Right renal cortex interstitium (tissue), 3 donors: ENCODE measurements at places on chromosomes 7 and 10.
A peak's percentile ranks its signal among the peaks of the same experiment; 100 is the strongest.

DNA sequence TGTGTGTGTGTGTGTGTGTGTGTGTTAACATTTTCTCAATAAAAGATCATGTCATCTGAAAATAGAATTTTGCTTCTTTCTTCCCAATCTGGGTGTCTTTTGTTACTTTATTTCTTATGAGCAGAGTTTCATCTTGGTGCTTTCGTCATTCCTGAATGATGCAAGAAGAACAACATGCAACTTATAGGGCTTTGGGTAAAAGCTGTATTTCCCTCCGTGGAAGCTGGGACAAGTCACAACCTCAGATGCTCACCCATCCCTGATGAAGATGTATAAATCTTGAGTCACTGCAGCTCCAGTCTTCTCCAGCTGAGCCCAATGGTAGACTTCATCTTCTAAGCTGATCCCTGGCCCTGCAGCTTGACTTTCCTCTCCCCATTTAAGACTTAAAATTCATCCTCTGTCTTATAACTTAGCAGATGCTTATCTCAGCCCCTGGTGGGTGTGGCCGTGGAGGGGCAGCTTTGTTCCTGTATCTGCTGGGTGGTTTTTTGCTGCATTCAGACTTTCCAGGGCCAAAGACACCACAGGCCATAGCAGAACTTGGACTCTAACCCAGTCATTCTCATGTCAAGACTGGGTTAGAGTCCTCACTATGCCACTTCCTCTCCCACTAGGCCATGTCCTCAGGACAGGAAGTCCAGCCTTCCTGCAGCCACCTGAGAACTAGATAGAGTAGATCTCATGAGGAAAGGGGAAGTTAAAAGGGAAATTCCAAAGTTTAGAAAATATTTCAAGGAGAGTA is 356.4 kb downstream of the TNS3 start:
- no peak for DNase-seq

GRCh38 chr7:70372768-70373515 is 759.0 kb upstream of the GALNT17 start:
- peak; percentile 67 for DNase-seq

DNA sequence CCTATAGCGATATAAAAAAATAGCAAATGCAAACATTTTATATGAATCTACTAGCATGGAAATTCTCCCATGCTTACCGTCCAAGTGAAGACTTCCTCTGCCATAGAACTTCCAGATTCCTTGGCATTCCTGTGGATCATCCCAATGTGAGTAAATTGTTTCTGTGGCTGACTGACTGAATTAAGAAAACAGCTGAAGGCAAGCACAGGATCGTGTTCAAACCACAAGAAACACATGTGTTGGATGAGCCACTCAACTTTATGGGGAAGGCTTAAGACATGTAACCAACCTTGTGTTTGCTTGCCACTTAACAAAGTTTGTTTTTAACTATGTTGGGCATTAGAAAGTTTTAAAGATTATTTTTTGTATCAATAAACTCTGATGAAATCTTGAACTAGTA is 2.6 kb upstream of the MYPN start:
- no peak for DNase-seq

DNA sequence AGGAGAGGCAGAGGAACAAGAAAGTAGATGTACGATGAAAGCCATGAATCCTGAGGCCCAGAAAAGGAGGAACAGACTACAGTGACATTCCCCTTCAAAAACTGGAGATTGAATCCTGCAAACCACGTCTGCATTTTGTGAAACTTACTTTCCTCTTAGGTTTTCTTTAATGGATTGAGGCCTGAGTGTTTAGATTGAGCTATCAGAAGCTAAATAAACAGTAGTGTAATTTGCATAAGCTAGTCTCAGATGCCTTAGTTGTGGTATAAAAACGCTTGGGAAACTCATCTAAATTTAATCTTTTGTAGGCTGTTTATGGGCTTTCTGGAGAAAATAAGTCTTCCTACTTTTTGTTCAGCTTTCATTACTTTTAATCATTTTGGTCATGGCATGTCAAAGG is 94.8 kb upstream of the HDAC9 start:
- DNase-seq, result no peak

DNA sequence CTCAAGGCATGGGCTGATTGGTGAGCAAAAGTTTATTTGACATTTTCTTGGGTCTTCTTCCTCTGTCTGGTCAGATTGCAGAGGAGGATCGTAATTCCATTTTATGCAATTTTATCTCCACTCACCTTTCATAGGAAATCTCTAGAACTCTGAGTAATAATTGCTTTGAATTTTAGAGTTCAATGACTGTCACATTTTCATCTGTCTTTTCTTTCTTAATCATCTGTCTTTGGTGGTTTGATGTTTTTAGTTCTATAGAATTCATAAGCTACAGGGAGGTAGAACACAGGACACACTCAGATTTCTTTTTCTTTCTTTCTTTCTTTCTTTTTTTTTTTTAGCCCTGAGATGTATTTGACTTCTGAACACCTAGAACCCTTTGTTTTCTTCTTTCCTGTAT is 11.6 kb downstream of the GATA3 start:
- DNase-seq, result no peak

DNA sequence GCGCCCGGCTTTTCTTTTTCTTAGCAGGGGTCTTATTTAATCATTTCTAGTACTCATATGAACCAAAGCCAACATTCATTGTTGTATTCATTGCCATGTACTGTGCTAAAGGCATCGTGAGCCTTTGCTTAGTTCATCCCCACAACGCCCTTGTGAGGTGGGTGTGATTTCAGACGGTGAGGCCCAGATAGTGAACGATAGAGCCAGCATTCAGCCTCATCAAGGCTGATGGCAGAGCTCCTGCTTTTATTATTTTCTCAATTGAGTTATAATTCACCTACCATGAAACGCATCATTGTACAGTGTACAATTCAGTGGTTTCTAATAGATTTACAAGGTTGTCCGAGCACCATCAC is 50.1 kb downstream of the HK1 start:
- no peak for DNase-seq

GRCh38 chr7:72539702-72540101 is 127.6 kb upstream of the CALN1 start:
- no peak for DNase-seq

GRCh38 chr7:69567800-69568199 is 30.5 kb upstream of the AUTS2 start:
- DNase-seq, result no peak

DNA sequence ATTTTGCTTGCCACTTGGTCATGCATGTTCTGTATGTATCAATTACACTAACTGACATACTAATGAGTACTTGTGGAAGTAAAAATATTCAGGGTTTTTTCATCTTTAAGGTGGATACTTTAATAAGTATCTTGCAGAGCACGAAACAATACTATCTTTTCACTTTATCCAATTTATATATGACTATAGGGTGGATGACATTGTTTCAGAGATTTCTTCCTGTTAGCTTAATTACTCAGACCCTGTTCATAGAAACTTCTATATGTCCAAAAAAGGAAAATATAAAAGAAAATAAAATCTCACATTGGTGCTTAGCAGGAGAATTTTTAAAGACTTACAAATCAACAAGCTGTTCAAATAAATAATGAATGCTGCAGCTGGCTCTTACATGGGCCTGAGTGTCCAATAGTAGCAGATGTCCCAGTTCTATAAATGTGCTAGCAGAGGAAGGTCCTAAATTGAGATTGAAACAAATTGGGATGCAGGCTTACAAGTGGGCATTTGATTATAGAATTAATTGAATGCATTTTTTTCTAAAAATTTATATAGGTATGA is 91.5 kb upstream of the THSD7A start:
- DNase-seq, result no peak

GRCh38 chr7:150937848-150938561 is 40.1 kb downstream of the KCNH2 start:
- DNase-seq, result no peak

GRCh38 chr7:103928581-103928980 is 60.9 kb downstream of the RELN start:
- no peak for DNase-seq

DNA sequence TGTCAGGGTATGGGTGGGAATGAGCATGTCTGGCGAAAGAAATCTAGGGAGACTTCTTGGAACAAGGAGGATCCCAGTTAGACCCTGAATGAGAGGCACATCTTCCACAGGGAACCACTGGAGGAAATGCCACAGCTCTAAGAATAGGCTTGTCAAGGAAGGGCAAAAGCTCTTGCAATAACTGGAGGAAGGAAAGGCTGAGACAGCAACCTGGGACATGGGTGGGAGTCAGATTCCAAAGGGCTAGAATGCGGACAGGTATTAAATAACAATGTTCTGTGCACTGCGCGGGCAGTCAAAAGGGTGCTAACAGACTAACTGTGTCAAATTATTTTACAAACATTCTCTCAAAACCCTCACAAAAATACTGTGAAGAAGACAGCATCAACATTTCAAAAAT is 4.5 kb downstream of the NUDCD3 start:
- DNase-seq, result no peak

DNA sequence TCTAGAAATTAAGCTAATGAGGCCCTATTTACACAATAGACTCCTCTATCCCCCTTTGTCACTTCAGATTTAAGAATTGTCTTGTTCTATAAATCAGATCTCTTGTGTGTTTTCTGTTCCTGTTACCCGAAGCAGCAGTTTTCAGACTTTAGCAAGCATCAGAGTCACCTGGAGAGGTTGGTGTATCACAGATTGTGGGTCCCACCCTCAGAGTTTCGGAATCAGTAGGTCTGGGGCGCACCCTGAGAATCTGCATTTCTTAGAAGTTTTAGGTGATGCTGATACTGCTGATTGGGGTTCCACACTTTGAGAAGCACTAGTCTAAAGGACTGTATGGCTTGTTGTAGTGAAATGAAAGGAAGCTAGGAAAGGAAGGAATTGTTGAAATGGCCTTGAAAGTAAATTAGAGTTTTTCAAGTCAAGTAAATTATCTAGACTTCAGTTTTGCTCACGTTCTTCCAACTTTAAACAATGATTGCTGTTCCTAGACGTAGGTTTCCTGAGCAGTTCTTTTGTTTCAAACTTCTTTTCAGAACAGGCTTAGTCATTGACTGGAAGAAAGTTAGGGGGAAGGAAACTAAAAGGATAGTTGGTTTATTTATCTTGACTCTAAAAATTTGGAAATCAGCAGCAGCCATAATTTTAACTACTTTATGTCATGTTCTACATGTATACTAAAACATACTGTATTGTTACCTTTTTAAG is 15.7 kb downstream of the BPGM start:
- no peak for DNase-seq

DNA sequence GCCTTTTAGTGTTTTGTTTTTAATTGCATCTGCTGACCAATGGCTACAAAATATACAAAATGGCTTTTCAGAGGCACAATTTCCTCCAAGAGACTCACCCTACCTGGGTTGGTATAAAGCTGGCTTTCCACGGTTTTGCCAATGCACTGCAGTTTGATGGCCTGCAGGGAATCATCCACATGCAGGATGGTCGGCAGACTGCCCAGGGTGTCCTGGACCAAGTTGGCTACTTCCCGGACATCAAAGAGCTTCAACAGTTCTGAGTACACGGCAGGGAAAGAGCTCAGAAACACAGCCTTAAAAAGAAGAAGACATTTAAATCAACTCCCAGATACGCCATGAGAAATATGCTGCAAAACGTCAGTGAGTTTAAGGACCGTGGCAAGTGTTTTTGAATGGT is 301.0 kb upstream of the IMMP2L start:
- no peak for DNase-seq

GRCh38 chr10:103750836-103751235 is 104.5 kb downstream of the SH3PXD2A start:
- no peak for DNase-seq

DNA sequence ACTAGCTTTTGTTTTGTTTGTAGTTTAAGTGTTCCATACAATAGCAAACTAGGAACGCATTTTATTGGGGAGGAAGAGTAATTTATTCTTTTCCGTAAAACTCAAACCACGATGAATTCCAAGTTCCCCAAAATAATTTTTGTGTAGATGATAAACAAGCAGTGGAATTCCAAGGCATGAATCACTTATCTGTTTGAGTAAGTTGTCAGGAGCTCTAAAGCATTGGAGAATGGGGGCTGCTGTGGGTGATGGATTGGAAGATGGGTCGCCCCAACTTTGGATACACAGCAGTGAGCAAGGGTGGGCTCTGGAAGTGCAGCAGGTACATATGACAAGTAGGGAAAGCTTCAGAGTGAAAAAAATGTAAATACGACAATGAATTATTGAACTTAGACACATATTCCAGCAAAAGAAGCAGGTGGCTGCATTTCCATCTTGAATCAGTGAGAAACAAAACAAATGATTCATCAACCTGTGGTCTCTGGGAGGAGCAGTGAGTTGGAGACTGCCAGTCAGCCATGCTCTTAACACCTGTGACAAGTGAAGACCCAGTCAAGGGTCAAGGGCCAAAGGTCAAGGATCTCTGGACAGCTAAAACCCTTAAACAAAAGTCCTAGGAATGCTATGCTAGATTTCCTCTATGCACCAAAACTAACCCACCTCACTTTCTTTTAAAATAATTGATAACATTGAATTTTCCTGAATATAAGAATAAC is 34.2 kb upstream of the ADRB1 start:
- no peak for DNase-seq

- DNase-seq, result no peak
Observed at GRCh38 chr7:3552499-3552898, 251.4 kb downstream of the SDK1 start.

- DNase-seq, result no peak
Observed at GRCh38 chr7:91264924-91265681, 870 bp downstream of the FZD1 start.

- DNase-seq, result no peak
Observed at GRCh38 chr7:18916826-18917225, 200.6 kb downstream of the TWIST1 start.

DNA sequence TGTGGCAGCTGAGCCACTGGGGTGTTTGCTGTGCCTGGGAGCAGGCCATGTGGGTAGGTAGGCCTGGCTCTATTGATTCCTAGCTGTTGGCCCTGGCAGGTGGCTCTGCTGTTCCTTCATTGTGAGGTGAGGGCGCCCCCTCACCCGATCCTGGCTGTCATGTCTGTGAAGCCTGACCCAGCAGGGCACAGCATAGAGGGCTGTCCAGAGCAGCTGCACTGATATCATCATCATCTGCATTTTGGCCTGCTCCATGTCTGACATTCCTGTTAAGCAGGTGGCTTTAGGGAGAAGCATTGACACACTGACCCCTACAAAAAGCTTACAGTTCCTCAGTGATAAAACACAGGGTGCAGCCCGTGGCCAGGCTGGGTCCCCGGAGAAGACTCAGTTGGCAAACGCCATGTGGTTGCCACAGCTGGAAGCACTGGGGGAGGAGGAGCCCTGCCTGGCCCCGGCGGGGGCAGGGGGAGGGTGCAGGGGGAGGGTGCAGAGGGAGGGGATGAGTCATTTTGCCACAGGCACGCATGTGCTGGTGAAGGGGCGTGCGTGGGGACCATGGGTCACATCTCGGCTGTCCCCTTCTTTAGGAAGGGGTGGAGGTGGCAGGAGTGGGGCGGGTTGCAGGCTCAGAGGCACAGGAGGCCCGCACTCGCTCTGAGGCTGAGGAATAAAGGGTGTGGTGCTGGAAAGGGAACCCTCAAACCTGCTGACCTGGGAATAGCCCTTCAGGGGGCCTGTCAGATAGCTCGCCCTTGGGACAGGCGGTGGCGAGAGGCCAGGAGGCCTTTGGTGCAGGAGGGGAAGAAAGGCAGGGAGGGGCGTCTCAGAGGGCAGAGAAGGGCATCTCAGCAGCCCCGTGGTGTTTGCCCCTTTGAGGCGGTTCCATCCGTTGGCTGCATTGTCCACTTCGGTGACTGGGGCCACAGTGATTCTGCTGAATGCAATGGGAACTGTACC is 31.6 kb downstream of the IKZF1 start:
- DNase-seq, result no peak

- DNase-seq, result no peak
Observed at GRCh38 chr7:74059681-74060588, 23.7 kb upstream of the LIMK1 start.

- DNase-seq, result no peak
Observed at GRCh38 chr7:92802406-92802805, 34.0 kb downstream of the CDK6 start.
